ENCODE measurements at places on chromosomes 7 and 10.

DNA sequence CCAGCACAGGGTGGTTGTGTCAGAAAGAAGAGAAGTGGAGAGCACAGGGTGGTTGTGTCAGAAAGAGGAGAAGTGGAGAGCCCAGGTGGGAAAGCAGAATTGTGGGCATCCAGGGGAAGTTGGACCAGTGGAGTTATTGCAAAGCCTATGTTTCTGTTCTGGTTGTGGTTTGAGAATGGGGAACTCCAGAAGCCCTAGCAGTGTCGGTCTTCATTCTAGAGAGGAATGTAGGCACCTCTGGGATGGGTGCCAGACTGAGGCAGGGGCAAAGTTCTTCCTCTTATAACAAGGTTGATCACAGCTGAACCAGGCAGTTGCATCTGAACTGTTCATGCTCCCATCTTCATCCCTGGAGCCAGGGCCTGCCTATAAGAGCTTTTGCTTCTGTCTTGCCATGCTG lies 954 bp downstream of the FSCN3 start:
- DNase-seq: no peak

DNA sequence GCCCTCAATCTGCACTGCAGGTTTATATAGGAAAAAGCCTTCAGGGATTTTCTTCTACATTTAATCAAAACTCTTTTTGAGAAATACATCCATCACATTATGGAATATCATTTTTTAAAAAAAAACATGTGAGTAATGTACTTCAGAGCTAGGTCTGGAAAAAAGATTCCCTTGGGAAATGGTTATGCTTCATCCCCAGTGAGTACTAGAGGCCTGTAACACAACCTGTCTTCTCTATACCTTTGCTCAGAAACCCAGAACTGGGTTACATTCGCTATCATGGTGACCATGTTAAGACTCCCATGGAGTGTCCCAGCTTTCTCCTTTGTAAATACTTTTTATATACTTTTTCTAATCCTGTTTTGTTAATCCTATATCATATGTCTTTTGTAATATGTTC lies 186.9 kb downstream of the LRRTM3 start:
- DNase-seq: no peak

- DNase-seq: peak; percentile 19
Observed at GRCh38 chr10:123582084-123582989, 83.8 kb upstream of the GPR26 start.

- no peak for DNase-seq
Observed at GRCh38 chr7:141928146-141928844, 12.1 kb downstream of the OR9A4 start.

DNA sequence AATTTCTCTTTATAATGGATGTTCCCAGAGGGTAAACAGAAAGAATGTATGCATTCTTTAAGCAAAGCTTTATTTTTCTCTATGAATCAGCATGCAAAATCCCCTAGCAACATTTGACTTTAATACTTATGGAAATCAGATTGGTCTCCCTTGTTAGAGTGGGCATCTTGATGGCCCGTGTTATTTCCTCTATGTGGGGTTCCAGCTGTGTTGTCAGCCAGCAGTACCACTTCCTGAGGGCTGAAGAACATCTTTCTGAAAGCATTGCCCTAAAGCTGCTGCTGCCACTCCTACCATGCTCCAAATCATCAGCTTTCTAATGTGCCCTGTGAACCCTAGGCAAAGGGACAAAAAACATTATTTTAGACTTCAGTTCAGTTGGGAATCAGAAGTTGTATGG lies 70.4 kb upstream of the HECTD2 start:
- no peak for DNase-seq

GRCh38 chr7:83439026-83439425 lies 209.9 kb downstream of the SEMA3E start:
- DNase-seq: no peak

GRCh38 chr7:75850235-75850634 lies 28.6 kb upstream of the RHBDD2 start:
- DNase-seq: no peak

GRCh38 chr7:121069346-121070100 lies 81.0 kb downstream of the CPED1 start:
- no peak for DNase-seq

- DNase-seq: no peak
Observed at GRCh38 chr10:7406712-7407333, 4.0 kb downstream of the SFMBT2 start.

DNA sequence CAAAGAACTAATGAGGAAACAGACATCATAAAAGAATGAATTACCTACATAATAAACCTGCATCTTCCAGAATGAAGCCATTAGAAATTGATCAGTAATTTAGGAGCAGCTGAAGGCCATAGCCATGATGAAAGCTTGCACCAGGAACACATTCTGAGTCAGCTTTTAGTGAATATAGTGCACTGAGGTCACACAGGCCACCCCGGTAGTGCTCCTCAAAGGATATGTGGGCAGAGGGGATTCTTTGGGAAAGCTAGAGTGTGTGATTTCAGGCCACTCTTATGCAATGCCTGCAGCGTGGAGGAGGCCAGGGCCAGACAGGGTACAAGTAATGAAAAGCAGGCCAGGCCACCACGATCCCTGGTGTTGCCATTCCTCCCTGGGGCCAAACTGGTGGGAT lies 451.9 kb downstream of the GRID1 start:
- no peak for DNase-seq

GRCh38 chr7:139731802-139732470 lies 45.9 kb downstream of the HIPK2 start:
- no peak for DNase-seq

DNA sequence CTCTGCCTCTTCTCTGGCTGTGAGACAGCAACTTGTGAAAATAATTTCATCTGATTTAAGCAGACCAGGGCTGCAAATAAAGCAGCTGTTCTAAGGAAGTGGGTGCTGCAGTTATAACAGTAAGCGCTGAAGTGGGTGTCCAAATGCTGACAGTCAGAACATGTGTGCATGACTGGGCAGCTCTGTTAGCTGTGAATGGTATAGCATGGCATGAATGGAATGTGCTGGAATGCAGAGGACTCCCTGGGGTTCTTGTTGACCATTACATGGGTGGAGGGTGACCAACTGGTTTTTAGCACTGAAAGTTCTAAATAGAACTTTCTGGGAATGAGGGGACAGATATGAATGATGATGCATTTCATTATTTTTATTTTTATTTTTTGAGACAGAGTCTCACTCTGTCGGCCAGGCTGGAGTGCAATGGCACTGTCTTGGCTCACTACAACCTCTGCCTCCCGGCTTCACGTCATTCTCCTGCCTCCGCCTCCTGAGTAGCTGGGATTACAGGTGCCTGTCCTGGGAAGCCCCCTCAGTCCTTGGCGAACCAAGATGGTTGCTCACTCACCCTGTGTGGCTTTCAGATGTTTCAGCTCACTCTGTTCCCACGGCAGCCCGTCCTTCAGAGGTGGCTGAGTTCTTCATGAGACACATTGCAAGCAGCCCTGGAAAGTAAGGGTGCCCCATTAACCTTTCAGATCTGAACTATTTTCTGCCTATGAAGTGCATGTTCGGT lies 319.8 kb upstream of the PHYHIPL start:
- peak; percentile 95 for DNase-seq

DNA sequence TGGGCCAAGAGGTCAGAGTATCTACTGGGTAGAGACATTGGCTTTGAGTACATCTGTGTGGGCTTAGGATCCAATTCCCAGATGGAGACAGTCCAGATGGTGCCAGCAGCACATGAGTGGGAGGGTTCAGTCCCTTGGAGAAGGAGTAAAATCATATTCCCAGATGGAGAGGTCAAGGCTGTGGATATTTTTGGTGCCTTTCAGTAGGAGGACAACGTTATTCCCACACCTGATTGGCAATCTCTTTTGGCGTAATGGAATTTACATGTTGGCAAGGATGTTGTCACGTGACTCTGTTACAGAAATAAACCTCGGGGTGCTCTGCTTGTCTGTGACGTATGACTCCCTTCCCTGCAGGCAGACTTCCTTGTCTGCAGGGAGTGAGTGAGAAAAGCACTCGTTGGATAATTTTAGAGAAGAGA lies 27.6 kb downstream of the NPS start:
- no peak for DNase-seq

GRCh38 chr7:117062300-117062699 lies 109.0 kb downstream of the ST7 start:
- no peak for DNase-seq

- peak; percentile 45 for DNase-seq
Observed at GRCh38 chr7:141558544-141559183, 7.5 kb downstream of the AGK start.

DNA sequence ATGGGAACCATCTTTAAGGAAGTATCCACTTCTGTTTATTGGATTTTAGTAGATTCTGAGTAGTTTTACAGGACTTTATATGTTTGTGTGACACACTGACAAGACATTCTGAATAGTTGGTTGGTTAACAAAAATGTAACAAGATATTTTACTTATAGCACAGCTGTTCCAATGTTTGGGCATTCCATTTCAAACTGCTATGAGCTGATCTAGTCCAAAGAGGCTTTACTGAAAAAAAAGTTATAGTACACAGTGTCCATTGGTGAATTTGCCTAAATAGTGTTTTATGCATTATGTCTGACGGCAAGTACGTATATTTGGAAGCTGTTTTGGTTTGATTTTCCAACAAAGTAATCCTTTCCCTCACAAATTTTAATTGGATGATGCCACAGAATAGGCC lies 99.1 kb downstream of the SAMD9 start:
- DNase-seq: peak; percentile 54

- no peak for DNase-seq
Observed at GRCh38 chr7:23714150-23714464, 4.1 kb downstream of the STK31 start.

Measured in AG04449 (cell line).